CD4-positive, alpha-beta T cell treated with Interleukin-2 at 100 ng/mL for 4 hours (primary cell): ENCODE measurements at places on chromosomes 6 and 20.

- no peak for DNase-seq
Observed at GRCh38 chr6:148846778-148847761, 100.2 kb downstream of the UST start.

- DNase-seq, result no peak
Observed at GRCh38 chr6:151911401-151911800, 103.9 kb downstream of the ESR1 start.

GRCh38 chr6:151009576-151009975 is 144.1 kb downstream of the MTHFD1L start:
- no peak for DNase-seq

DNA sequence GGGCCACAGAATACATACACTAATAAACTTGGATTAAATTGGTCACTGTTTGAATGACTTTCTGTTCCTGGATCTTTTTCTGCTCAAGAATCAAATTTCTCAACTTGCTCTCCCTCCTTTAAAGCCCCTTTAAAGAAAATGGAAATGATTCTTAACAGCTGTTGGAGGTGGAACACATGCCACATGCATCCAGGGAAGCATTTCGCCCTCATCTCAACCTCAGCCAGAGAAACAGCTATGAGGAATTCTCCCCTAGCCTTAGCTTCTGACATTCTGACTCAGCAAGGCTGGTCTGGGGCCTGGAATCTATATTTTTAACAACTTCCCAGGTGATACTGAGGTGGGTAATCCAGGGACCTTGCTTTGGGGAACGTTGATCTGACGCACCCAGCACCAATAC is 263.4 kb upstream of the ECI2 start:
- DNase-seq, result no peak

- DNase-seq, result peak; percentile 54
Observed at GRCh38 chr6:2971420-2972218, at the start of gene SERPINB6. SERPINB6 (minus strand) TSS chr6:2971567; CDS start chr6:2959332, 12,235 bp downstream.

GRCh38 chr20:61763740-61764400 is 301.8 kb downstream of the TAF4 start:
- no peak for DNase-seq

- no peak for DNase-seq
Observed at GRCh38 chr6:96104910-96105309, 89.1 kb downstream of the FUT9 start.

GRCh38 chr20:48807051-48807450 is 20.7 kb downstream of the PREX1 start:
- DNase-seq, result no peak

DNA sequence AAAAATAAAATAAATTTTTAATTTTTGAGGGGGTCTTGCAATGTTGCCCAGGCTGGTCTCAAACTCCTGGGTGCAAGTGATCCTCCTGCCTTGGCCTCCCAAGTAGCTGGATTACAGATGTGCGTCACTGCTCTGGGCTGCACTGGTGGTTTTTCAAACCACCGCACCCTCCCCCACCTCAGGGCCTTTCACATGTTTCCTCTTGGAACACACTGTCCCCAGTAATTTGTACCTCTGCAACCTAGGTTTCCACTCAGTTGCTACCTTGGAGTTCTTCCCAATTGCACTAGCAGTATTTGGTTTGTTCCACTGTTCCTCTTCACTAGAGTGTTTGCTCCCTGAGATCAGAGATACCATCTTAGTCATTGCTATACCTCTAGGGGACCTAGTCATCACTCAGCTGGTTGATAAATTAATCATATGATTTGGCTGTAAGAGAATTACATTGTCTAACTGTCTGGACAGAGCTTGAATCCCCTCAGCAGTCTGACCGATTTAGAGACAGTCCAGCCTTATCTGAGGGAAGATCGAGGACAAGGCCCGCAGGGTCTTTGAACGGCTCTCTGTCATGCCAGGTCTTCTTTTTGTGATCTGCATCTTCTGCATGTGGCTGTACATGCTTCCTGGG is 32.0 kb downstream of the CEP43 start:
- no peak for DNase-seq

GRCh38 chr20:11447371-11448100 is 470.2 kb upstream of the BTBD3 start:
- no peak for DNase-seq

- DNase-seq, result no peak
Observed at GRCh38 chr6:132819405-132820161, 5.2 kb downstream of the RPS12 start.

GRCh38 chr6:65557224-65557623 is 149.8 kb downstream of the EYS start:
- no peak for DNase-seq

GRCh38 chr6:15628499-15629131 is 34.2 kb downstream of the DTNBP1 start:
- peak; percentile 50 for DNase-seq

GRCh38 chr6:5936140-5936539 is 70.6 kb downstream of the NRN1 start:
- DNase-seq, result no peak

DNA sequence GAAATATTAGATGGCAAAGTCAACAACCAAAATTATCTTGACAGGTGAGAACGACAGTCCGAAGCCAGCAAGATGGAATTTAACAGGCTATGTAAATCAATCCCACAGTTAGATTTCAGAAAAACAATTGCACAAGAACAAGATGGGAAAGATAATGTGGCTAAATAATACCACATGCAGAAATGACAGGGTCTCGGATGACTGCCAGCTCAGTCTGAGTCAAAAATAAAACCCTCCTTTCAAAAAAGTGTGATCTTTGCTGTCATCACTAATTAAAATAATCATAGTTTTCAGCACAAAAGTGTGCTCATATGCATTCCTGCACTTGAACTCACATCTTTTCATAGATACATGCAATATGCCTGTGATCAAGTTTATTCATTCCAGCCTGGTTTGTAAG is 25.9 kb downstream of the FOXQ1 start:
- no peak for DNase-seq

GRCh38 chr6:163189609-163190008 is 224.9 kb upstream of the QKI start:
- DNase-seq, result no peak

DNA sequence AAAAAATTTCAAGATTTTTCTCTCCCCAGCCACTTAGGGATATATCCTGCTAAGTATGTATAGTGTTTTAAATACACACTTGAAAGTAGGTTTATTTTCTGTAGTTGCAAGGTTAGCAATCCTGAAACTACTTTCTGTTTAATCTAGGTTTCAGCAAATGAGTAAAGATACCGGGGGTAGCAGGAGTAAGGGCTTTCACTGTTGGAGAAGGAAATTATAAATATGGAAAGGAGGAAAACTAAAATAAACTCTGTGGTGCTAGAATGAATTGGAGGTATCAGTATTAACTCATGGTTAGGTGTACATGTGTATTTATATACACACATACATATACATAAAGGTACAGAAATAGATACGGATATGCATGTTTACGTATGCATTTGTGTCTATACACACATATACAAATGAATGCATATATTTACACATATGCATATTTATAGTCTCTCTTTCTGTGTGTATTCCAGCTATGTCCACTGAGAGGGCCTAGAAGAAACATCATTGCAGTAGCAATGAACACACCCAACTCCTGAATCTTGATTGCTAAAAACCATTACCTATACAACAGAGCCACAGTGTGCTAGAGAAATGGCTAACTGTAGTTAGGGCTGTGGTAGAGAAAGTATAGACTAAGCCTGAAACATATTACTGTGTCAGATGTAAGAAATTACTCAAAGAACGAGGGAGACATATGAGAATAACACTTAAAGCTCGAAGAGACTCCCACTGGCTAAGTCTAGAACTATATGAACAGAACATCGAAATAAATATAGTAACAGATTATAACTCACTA is 95.9 kb upstream of the EMILIN3 start:
- DNase-seq, result no peak

DNA sequence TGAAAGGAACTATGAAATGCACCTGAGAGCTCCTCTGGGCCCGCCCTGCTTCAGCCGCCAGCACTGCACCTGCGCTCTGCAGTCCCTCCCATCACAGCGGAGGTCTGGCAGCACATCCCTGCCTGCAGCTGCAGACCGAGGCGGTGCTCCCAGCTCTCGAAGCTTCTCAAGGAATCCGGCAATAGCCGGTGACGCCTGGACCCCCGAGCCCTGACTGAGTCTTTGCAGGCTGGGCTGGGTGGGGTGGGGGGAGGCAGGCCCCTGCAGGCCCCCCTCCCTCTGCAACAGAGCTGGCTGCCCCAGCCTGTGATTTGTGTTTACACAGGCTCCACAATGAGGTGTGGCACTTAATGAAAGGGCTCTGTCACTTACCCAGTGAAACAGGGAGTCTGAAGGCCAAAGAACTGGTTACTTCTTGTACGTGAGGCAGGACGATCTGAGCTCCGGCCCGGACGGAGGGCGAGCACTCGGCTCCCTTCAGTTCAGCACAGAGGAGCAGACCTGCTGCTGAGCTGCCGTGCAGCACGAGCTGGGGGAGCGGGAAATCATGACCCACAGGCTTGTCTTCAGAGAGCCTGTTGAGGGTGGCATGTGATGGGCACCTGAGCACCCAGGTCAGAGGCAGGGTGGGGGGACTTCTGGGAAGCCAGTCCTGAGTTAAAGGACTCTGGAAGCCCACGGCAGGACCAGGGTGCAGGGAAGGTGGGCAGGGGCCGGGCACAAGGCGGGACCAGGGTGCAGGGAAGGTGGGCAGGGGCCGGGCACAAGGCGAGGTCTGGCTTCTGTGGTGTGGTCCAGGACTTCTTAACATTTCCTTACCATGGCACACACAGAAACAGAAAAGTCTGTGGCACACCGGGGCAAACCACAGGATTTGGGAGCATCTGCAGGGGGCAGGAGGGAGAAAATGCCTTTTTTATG is 192.3 kb upstream of the THBS2 start:
- no peak for DNase-seq

GRCh38 chr6:153511896-153512496 is 380.9 kb upstream of the RGS17 start:
- peak; percentile 30 for DNase-seq

DNA sequence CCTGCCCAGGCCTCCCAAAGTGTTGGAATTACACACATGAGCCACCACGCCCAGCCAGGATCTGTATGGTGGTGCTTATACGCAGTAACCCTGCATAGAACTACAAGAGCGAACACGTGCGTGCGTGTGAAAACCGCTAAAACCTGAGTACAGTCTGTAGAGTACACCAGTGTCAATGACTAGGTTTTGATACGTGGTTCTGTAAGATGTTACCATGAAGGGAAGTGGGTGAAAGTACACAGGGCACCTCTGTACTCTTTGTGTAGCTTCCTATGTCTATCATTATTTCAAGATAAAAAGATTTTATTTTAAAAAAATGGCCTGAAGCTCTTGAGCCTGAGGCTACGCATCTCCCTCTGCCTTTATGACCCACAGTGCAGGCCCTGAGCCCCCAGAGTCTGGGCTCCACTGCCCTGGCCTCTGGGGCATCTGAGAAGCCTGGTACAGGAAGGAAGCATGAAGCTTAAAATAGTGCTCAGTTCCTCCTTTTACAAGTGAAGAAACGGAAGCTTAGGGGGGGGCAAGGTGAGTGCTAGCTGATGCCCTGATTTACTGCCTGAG is 21.6 kb downstream of the LY86 start:
- DNase-seq, result peak; percentile 29

GRCh38 chr6:36053878-36054277 is 26.3 kb downstream of the MAPK14 start:
- no peak for DNase-seq

DNA sequence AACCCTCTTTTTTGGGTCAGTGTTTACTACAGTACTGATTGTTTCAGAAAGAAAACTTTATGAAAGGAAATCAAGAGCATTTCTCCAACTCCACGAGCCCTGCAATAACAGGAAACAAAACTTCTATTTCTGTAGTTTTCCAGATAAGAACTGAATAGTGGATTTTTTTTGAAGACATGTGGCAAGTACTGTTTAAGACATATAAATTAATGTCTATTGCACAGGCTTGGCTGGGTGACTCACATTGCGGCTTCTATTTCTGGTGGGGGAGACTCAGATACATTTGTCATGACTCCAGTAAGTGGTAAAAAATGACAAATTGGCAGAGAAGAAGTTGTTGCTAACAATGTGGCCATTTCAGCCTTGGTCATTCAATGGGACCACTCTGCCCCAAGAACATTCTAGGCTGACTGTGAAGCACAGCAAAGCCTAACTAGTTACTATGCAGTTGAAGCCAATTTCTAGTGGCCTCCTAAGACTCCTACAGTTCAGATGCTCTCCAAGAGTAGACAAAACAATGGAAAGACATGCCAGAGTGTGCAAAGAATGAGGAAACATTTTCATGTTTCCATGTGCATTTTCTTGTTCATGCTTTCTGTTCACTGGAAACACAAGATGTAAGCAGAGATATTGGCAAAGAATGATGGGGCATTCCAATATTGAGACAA is 200.9 kb downstream of the EDN1 start:
- no peak for DNase-seq

DNA sequence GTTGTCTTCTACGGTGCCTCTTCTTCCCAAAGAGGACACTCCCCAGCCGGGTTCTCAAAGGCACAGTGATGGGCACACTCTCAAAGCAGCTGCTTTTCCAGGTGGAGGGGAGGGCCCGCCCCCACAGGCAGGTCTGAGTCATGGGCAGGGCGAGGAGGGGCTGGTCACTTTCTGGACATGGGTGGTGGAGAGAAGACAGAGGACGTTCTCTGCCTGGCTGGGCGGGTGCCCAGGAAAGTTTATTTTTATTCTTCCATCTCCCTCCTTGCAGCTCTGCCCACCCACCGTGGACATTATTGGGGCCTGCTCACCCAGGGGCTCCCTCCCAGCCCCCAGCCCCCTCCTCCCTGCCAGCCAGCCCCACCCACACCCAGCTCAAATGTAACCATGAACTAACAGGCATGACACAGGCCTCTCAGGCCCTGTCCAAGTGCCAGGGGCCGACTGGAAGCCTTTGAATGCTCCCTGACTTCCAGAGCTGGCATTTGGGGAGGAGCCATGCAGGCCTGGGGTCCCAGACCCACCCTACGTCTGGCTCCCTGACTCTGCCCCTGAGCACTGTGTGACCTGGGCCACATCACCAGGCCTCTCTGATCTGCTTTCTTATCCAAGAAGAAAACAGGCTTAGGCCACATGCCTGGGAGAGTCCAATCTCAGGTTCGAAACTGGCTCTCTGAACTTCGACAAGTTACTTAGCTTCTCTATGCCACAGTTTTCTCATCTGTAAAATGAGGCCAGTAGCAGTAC is 8.0 kb downstream of the TGM2 start:
- DNase-seq, result no peak

DNA sequence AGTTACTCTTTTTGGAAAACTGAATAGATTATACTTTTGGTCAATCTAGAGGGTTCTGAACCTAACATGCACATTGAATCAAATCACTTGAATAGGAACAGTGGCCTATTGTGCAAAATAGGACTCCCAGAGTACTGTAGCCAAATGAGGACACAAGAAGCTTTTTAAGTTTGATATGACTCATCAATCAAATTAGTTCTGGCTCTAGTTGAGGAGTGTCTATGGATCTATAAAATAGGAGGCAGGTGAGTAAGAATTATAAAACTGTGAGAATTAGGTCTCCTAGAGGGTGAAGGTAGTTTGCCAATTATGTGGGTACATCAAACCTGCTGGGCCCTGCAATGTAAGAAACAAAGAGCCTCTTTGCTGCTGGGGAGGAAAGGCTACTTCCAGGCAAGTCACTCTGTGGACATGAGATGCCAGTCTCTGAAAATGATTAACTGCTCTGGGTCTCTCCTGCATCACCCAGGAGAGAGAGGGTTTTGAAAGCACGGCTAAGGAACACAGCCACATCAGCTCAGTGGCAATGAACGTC is 112.3 kb downstream of the RCAN2 start:
- no peak for DNase-seq

GRCh38 chr20:64096535-64096934 is 10.8 kb downstream of the NPBWR2 start:
- DNase-seq, result no peak

- DNase-seq, result peak; percentile 27
Observed at GRCh38 chr20:45892828-45893500, 1.8 kb downstream of the CTSA start.
